ENCODE measurements at places on chromosomes 7 and 10.
A peak's percentile ranks its signal among the peaks of the same experiment; 100 is the strongest.

DNA sequence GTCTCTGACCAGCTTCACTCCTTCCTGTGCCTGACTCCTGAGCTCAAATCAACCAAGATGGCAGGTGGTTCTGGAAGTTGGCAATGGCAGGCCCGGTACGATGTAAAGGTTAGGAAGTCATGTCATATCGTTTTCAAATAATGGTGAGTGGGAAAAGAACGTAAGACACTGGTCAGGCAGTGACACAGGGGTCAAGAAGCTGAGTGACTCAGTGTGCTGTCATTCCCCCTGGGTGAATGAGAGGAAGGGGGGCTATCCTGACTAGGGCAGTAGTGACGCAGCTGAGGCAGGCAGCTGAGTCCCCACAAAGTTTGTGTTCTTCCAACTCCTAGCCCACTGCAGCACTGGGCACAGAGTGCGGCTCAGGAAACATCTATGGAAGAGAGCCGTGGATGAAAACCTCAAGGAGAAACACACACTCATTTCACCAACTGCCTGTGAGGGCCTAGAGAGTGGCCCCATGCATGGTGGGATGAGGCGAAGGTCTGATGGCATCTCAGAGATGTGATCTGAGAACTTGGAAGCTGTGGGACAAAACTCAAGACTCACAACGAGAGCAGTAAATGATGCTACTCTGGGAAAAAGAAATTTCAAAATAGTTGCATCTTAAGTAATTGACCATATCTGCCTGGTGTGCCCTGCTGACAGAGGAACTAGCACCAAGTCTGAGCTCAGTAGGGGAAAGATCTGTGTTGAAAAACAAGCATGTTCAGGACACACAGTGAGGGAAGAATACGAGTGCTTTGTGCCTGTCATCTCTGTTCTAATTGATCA, 23.2 kb downstream of the CREB3L2 start:
- no peak for DNase-seq

- DNase-seq: no peak
These were observed 25.3 kb upstream of the C10orf71 start for GRCh38 chr10:49273626-49274025.

- DNase-seq: no peak
These were observed 63.1 kb downstream of the AMZ1 start for GRCh38 chr7:2751086-2751485.

DNA sequence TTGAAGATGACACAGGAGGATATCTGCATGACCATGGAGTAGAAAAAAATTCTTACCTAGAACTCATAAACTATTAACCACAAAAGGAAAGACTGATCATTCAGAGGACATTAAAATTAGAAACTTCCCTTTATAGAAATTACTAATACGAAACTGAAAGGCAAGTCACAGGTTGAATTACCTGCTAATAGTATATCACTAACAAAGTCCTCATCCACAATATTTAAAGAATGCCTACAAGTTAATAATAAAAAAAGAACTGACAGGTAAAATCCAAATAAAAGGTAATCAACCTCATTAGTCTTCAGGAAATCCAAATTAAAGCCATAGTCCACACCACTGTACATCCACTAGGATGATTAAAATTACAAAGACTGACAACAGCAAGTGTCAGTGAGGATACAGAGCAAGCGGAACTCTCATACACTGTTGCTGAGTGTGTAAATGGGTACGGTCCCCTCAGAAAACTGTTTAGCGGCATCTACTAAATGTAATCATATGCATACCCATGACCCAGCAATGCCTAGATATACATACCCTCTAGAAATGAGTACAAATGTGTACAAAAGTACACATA, 71.2 kb downstream of the ARHGAP21 start:
- DNase-seq: no peak

DNA sequence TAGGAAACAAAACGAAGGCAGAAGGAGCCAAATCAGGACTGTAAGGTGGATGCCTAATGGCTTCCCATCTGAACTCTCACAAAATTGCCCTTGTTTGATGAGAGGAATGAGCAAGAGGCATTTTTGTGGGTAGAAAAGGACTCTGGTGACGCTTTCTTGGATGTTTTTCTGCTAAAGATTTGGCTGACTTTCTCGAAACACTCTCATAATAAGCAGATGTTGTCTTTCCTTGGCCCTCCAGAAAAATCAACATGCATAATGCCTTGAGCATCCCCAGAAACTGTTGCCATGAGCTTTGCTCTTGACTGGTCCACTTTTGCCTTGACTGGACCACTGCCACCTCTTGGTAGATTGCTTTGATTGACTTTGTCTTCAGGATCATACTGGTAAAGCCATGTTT, 13.5 kb downstream of the PTPN12 start:
- DNase-seq: no peak

DNA sequence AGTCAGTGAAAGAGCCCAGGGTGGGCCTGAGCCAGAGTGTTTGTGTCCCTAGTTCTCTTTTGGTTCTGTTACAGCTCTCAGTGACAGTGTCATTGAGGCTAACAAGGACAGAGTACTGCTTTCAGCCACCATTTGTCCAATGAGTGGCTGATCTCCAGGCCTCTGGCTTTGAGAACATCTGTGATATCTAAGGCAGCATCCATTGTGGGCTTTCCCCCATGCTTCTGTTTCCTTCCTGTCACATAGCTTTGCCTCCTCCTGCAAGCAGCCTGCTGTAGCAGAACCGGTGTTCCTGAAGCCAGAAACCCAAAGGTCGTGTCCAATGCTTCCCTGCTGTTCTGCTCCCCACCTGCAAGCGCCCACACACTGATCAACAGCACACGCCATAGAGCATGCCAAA, 68.4 kb downstream of the IKZF1 start:
- DNase-seq: no peak

GRCh38 chr10:33008499-33009243, 50.6 kb upstream of the ITGB1 start:
- no peak for DNase-seq

- DNase-seq: no peak
These were observed 61.5 kb upstream of the GPR22 start for GRCh38 chr7:107408349-107408748.

GRCh38 chr10:60236869-60237524, 152.7 kb downstream of the ANK3 start:
- no peak for DNase-seq

DNA sequence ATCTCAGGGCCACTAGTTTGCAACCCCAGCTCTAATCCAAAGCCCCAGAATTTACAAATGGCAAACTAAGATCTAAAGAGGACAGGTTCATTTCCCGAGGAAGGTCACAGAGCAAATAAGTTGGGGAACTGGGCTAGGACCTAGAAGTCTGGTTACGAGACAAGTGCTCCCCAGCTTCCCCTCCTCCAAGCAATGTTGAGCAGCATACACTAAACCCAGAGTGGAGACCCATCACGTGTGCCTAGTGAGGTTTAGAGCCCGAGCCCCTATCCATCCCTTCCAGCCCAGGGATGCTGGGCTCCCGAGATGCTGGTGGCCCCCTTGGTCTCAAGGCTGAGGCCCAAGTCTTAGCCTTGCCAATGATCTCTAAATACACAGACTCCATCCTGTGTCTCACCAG, 209.5 kb upstream of the ZMIZ1 start:
- no peak for DNase-seq

- DNase-seq: peak; percentile 9
These were observed 559 bp downstream of the DBF4 start for GRCh38 chr7:87876869-87877234.

GRCh38 chr7:28375729-28376128, 36.6 kb upstream of the CREB5 start:
- no peak for DNase-seq

- no peak for DNase-seq
These were observed 262.4 kb downstream of the CDK14 start for GRCh38 chr7:90858546-90858945.

- no peak for DNase-seq
These were observed 102.3 kb upstream of the ARHGAP21 start for GRCh38 chr10:24826009-24826408.

DNA sequence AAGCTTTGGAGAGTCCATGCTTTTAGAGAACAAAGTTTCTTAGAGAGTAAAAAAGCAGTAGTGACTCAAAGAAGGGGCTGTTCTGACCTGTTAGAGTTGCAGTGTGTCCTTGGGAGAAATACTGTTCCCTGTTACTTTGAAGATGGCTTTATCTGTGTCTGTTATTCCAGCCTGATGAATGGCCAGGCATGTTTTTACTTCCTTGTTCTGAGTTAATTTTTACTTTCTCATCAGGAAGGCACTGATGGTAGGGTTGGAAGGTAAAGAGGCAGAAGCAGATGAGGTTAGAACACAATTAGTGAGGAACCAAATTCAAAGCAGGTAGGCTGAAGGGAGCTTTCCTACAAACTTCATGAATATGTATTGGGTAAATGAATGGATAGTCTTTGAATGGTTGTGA, 138.5 kb upstream of the PRKCQ start:
- no peak for DNase-seq

DNA sequence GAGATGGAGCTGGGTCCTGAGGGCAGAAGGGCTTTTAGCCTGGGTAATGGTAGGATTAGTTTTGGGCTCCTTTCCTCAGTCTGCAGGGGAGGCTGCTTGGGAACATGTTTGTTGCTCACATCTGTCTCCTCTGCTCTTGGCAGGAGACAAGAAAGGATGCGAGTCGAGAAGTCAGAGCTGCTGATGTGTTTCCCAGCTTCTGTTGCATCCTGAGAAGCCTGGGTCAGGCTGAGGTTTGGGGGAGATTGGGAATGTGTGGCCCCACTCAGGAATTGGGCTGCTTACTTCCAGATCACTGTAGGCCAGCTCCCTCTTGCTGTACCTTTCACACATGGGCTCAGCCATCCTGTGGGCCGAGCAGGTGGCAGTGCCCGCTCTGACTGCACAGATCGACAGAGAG, 79.2 kb downstream of the CCNY start:
- DNase-seq: no peak

GRCh38 chr10:11437391-11438142, 173.9 kb downstream of the USP6NL start:
- no peak for DNase-seq

DNA sequence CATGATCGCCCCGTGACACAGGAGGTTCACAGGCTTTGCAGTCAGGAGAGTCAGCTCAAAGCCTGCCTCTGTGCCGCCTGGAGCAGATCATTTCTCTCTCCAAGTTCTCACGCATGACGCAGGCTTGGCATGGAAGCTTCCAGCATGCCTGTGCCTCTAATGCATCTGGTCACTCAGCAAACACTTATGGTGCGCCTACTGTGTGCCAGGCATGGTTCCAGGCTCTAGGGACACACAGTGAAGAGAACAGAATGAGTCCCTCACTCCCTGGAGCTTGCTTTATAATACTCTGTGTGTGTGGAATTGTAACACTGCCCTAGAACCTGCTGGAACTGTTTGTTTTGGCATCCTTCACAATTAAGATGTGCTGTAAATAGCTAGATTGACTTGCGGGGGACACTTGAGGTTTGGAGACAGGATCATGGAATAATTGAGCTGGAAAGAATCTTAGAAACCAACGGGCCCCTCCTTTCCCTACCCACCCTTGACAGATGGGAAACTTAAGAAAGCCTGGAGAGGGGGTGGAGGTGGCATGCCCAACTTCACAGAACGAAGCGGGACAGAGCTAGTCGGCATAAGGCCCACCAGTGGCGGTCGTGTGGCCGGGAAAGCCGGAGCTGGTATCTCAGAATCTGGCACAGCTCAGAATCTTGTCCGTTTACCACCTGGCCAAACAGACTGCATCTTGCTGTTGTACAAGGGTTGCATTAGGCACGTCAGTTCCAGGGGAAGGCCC, 4.6 kb upstream of the MYH16 start:
- no peak for DNase-seq

DNA sequence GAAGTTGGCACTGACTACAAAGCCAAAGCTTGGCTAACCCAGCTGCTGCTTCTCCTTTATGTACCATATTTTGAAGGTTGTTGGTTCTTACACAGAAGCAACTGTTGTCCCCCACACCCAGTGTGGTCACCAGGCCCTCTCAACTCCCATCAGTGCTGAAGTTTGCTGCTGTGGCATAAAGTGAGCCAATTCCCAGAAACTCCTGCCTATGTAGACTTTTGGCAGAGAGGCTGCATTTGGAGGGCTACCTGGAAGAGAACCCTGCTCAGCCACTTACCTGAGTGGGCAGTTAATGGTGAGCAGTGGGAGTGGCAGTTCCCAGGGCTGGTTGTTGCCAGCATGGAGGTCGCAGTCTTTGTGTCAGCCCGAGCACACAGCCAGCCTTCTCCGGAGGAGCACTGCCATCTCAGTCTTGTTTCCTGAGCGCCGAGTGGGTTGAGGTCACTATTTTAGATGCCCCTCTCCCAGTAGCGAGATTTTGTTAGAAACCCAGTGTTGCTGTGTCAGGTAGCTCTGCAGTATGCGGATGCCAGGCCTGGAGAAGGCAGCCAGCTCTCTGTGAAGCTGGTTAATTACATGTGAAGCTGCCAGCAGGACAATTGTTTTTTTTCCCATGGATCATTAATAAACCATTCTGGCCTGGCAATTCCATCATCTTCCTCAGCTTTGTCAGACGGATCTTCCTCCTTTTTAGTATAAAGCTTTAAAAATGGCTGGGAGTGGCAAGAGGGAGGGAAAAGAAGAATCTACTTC, 24.5 kb downstream of the LRRC4 start:
- DNase-seq: no peak

DNA sequence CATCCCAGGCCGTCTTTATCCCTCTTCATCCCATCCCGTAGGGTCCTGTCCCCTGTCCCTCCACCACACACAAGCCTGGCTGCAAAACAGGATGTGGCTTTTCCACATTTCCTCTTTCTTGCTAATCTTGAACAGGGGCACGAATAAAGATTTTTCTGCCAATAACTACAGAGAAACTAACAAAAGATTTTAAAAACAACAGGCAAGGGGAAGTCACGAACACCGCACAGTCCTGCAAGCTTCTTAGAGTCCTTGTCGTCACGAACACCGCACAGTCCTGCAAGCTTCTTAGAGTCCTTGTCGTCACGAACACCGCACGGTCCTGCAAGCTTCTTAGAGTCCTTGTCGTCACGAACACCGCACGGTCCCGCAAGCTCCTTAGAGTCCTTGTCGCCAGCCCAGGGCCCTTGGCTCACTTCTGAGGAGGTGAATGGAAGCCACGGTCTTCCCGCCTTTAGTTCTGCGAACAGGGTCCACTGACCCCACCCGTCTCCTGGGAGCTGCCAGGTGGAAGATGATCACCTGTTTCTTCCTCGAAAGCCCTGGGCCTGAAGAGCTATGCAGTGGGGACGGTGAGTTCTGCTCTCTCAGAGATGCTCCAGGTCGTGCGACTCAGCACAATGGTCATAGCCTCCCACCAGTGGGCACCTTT, 10.3 kb upstream of the INSIG1 start:
- DNase-seq: no peak
